ENCODE measurements at places on chromosomes 2 and 18.
A peak's percentile ranks its signal among the peaks of the same experiment; 100 is the strongest.

GRCh38 chr2:99940963-99941362, 201.4 kb downstream of the AFF3 start:
- peak; percentile 38 for DNase-seq

DNA sequence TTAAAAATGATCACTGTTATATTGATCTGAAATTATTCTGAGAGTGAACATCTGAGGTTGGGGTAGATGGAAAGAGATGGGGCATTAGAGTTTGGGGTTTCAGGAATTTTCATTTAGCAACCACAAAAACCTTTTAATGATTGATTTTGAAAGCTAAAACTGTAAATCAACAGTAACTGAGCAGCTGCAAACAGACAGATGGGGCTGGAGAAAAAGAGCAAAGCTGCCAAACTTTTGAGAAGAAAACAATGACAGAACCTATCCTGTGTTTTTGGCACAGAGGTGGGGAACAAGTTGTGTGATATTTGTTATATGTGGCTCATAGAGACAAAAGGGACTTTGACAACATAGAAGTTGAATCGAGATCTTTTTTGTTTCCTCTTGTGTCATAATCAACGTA, 415.8 kb upstream of the DSEL start:
- DNase-seq: no peak

- no peak for DNase-seq
Measured at GRCh38 chr2:231932711-231932970, 6.4 kb upstream of the NPPC start.

DNA sequence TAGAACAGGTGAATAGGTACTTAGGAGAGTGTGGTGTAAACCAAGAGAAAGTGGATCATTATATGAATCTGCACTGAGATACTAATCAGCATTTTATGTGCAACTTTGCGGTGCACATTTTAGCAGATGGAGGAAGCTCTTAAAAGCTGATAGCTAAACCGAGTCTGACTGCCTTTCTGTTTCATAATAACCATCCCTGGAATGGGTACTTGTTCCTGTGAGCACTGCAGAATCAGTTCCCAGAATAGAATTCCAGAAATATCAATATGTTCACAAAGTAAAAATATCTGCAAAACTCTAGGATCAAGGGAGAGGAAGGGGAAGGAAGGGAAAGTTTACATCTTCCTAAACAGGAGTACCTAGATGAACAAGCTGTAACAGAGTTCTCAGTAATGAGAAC, 432.2 kb upstream of the HNRNPA3 start:
- DNase-seq: no peak

DNA sequence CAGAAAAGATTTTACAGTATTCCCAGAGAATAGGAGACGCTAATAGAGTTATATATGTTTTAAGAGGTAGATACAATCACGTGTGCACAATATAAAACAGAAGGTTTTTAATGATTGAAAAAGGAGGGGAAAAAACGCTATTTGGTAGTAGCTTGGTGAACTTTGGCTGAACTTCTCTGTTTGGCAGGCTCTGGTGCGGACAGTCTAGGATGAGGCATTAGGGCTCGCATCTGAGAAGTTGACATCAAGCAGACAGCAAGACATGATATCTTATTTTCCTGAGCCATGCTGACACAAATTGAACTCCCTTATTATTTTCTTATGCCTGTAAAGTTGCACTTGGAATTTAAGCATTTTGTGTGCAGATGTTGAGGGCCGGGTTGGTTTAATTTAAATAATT, 176.6 kb downstream of the EN1 start:
- no peak for DNase-seq

DNA sequence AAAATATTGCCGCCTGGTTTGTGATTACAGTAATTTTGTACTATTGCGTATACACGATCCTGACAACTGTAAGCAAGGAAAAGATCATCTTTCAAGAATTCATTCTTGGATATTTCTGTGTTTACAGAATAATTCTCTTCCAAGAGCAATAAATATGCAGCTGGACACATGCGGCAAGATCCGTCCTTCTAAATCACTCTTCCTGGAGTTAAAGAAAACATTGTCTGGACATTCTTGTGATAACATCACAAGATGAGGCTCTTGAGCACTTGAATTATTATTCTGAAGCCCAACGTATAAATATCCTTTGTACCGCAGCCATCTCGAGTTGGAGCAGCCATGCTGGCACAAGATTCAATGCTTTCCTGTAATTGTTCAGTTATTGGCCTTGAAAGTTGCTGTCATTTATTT, 9.9 kb downstream of the FHL2 start:
- no peak for DNase-seq

DNA sequence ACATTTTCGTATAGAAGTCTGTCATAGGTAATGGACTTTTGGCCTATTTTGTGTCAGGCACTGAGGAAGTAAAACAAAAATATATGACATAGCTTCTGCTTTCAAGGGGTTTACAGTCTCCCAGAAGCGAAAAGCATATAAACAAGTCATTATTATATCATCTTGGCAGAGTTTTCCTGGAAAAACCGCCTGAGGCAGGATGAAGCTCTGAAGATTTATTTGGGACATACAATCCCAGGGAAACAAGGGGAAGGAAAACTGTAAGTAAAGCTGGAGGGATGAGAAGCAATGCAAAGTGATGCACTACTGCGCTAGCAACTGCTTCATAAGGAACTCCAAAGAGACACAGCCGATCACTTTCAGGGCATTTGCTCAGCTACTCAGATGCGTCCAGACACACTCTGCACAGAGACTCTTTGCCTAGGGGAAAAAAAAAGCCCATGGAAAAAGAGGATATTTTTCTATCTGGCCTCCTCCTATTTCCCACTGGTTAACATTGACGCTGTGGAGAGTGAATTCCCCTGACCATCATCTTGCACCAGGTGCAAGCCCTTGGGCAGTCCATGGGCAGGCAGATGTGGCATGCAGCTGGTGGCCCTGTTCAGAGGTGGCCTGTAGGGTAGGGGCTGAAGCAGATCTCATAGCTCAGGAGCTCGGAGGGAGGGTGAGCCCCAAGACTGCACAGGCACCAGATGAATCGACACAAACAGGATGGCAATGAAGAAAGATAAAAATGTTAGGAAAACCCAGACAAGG, 158.1 kb downstream of the METTL4 start:
- DNase-seq: no peak

All from COR-L47 (cell line).